A549 treated with CpdA at 1 μM for 4 hours (cell line): ENCODE measurements at places on chromosomes 5 and 9. TPM values are rescaled to one million over a fixed set of nuclear protein-coding genes. Genes with fewer than 3 reads are reported as not detected.

Gene DNM1
- 82.3 to 102 TPM (median 86.9 TPM) in 5 replicates for total RNA-seq

Gene SNCAIP
- 0.05 TPM in 1 of 5 replicates, not detected in the others for total RNA-seq

Gene LPAR1
- total RNA-seq = 10.7 to 12.1 TPM (median 11.3 TPM) in 5 replicates

Gene CDH9
- total RNA-seq = not detected in 5 replicates

Gene DOCK2
- 2.1 to 4.2 TPM (median 2.8 TPM) in 5 replicates for total RNA-seq
